Activated CD4-positive, alpha-beta T cell treated with anti-CD3 and anti-CD28 coated beads for 36 hours (primary cell): ENCODE measurements at places on chromosomes 12 and 14. TPM values are rescaled to one million over a fixed set of nuclear protein-coding genes. Genes with fewer than 3 reads are reported as not detected.

GRCh38 chr14:90617961-90618360 lies 198.3 kb downstream of the TTC7B start:
- DNase-seq = no peak

DNA sequence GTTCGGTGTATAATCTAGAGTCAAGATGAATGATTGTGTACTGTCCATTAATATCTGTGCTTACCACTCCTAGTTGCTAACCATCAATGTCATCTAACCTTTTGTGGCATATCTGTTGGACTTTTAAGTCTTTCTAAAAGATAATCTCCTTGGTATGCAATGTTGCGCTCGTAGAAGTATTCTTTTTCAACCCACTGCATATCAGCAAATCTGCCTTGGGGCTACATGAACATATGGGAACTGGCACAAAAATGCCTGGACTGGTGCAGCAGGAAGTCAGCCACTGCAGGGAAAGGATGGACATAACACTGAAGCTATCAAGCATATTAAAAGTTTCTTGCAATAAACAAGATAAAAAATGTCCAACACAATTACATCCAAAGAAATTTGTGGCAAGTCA lies 124.3 kb upstream of the SLC38A4 start:
- no peak for DNase-seq

DNA sequence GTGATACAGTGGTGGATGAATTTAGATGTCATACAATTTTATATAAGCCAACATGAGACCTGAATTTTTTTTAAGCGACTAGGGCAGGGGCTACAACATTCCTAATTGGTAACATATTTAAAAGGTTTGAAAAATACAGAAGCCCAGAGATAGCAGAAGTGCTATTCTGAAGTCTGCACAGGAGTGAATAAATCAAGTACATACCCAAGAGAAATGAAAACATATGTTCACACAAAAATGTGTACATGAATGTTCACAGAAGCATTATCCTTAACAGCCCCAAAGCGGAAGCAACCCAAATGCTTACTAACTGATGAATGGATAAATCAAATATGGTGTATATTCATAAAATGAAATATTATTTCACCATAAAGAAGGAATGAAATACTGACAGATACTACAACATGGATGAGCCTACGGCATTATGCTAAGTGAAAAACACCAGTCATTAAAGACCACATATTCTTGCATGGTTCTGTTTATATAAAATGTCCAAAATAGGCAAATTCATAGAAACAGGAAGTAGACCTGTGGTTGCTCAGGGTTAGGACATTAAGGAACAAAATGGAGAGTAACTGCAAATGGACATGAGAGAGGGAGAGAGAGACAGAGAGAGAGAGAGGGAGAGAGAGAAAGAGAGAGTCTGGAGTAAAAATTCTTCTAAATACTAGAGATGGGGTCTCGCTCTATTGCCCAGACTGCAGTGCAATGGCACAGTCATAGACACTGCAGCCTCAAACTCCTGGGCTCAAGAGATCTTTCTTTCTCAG lies 28.0 kb upstream of the GXYLT1 start:
- no peak for DNase-seq

Gene SDSL
- 3.9 TPM for total RNA-seq

DNA sequence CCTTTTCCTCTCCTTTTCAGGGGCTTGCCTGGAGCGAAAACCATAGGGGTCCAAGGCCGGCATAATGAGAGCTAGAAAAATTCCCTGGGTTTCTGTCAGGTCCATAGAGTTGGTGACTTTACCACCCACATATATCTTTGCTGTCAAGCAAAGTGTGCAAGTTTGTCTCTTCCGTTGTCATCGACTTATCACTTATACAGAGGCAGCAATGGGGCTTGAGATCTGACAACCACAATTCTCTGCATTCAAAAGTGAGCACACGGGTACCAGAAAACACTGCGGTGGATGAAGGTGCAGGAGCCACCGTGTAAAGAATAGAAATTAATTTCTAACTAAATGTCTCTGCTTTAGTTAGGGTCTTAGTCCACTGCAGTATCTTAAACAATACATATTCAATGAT lies 162.3 kb downstream of the DAD1 start:
- no peak for DNase-seq

Gene GALNT4
- 4.6 TPM for total RNA-seq

GRCh38 chr14:22761734-22762133 lies 4.8 kb upstream of the OXA1L start:
- DNase-seq = no peak

GRCh38 chr14:53894456-53894855 lies 62.2 kb downstream of the BMP4 start:
- DNase-seq = no peak

DNA sequence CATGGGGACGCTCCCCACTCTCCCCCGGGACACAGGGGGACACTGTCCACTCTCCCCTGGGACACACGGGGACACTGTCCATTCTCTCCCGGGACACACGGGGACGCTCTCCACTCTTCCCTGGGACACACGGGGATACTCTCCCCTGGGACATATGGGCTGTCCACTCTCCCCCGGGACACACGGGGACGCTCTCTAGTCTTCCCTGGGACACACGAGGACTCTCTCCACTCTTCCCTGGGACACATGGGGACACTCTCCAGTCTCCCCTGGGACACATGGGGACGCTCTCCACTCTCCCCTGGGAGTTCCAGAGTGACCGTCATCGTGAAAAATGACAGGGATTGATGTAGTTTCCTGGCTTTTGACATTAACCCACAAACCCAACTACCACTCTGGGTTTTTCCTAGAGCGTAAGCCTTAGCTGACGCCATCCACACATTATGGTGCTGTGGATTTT lies 3.0 kb upstream of the P2RX2 start:
- no peak for DNase-seq

GRCh38 chr12:51048661-51049251 lies 629 bp downstream of the LETMD1 start:
- no peak for DNase-seq

- no peak for DNase-seq
Measured at GRCh38 chr14:97036086-97036852, 239.1 kb downstream of the VRK1 start.

GRCh38 chr12:15165012-15165659 lies 56.1 kb downstream of the RERG start:
- DNase-seq = no peak

- DNase-seq = no peak
Measured at GRCh38 chr12:109762673-109763191, 49.1 kb downstream of the FAM222A start.

Gene ADAM21
- 0.09 TPM for total RNA-seq

DNA sequence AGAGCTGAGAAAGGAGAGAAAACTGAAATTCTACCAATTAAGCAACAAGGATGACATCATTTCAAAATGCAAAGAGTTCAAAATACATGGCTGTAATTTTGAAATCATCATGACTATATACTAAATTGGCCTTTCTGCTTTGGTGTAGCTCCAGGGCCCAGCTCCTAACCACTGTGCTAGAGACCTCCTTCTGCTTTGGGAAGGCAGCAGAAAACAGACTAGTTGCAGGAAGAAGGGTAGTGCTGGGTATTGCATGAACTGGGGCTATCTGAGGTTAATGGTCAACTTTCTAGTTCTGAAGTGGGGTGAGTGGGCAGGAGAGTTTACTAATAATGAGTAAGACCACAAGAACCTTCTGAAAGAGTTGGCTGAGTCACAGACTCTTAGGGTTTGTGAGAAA lies 66.2 kb downstream of the PTGER2 start:
- no peak for DNase-seq

DNA sequence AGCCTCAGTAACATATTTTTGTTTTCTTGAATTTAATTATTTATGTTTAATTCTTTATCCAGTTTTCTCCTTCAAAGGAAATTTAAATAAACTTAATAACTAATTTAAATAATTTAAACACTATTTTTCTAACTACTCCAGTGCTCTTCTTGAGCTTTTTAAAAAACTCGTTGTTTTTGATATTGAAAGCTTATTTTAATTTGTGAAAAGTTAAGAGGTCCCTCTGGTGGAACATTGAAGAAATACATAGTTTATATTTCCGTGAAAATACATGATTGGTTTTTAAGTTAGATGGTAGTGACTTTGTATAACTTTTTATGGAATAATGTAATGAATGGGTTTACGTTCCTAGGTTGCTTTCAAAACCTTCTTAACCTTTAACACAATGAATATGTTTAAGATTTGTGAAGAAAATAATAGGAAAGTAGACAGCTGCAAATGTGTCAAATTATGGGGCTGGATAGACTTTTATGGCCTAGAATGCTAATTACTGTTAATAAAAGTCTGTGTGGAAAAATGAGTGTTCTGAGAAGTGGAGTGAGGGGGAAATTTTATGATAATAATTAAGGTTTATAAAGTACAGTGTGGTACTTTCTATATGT lies 45.9 kb upstream of the MSRB3 start:
- DNase-seq = no peak

DNA sequence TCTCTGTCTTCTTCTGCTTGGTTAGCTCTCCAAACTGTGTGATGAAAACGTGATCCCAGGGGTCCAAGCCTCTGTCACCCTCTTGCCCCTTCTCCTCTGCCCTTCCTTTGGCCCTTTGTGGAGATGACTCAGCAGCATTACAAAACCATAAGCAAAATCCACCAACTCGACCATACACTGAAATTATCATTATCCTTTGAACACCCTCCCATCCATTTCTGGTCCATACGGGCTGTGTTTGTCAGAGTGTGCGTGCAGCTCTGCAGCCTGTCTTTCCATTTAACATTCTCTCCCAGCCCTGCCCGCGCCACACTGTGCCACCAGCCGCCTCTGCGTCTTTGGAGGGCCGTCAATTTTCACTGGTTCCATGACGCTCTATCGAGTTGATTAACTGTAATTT lies 69.2 kb downstream of the SLC25A47 start:
- DNase-seq = no peak

DNA sequence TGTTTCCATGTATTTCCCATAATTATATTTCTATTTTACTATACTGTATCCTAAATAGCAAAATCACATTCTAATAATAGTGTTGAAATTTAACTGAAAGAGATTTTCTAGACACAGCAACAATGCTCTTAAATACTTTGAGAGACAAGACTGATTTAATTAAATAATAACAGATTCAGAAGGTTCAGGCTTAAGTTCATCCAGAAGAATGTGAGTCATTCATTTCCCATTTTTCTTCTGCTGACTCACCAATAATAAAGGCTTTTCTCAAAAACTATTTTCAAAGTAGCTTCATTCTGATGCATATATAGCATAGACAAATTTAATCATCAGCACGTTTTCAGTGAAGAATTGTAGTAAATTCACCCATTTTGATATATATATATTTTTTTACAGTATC lies 481.4 kb downstream of the MDGA2 start:
- DNase-seq = no peak

DNA sequence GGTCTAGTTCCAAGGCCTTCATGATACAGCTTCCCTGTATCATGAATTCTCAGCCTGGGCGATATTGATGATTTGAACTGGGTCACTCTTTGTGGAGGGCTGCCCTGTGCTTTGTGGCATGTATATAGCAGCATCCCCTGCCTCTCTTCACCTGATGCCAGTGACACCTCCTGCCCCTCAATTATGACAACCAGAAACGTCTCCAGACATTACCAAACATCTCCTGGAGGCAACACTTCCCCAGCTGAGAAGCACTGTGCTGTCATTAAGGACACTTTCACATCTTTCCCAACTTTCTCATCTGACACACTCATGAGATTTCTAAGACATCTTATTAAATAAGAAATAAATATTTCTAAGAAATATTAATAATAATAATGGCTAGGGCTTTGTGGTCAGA lies 315.3 kb downstream of the BCL11B start:
- no peak for DNase-seq

Gene CCDC60
- not detected for total RNA-seq

Gene ACOT4
- 3.0 TPM for total RNA-seq

DNA sequence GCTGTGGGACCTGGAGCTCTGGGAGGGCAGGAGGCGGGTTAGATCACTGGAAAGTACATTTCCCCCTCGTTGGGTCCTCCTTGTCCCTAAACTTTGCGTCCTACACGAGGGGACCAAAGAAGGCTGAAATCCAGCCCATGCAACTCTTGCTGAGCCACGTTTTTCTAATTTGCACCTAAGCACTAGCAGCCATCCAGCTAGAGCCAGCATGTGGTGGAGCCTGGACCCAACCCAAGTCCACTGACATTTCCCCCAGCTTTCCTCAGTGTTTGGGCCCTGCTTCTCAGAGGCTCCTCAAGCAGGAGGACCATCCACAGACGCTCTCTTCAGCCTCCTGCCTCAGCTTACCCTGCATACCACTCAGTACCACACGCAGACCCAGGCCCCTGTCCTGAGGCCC lies 49.7 kb downstream of the TSPAN11 start:
- DNase-seq = no peak

DNA sequence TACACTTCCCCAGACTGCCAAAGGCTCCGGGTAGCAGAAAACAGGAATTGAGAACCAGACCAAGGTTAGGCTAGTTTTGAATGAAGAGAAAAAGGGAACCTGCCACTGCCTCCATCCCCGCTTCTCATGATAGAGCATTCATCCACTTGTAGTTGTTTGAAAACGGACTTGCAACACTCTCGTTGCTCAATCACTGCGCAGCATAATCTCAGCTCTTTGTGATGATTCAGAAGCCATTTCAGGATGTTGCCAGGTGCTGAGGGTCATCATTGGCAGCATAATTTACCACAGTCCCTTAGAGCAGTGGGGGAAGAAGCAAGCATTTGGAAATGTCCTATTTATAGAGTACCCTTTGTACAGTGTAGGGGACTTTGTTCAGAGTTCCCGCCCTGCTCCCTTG lies 25.6 kb downstream of the KCNK13 start:
- DNase-seq = no peak

GRCh38 chr14:50340963-50341362 lies 28.8 kb downstream of the DMAC2L start:
- DNase-seq = no peak
